ENCODE measurements at places on chromosomes 1 and 21. TPM values are rescaled to one million over a fixed set of nuclear protein-coding genes. Genes with fewer than 3 reads are reported as not detected.
A peak's percentile ranks its signal among the peaks of the same experiment; 100 is the strongest.

GRCh38 chr1:160047111-160047991 lies 15.6 kb upstream of the PIGM start:
- H3K27me3 ChIP-seq = no peaks in the 10 kb centered on the region
- no peaks in the 10 kb centered on the region for H3K4me1 ChIP-seq
- H3K4me3 ChIP-seq = no peak overlapping the region
- no peaks in the 10 kb centered on the region for H3K36me3 ChIP-seq
- no peak for DNase-seq
- H3K27ac ChIP-seq = no peak overlapping the region

DNA sequence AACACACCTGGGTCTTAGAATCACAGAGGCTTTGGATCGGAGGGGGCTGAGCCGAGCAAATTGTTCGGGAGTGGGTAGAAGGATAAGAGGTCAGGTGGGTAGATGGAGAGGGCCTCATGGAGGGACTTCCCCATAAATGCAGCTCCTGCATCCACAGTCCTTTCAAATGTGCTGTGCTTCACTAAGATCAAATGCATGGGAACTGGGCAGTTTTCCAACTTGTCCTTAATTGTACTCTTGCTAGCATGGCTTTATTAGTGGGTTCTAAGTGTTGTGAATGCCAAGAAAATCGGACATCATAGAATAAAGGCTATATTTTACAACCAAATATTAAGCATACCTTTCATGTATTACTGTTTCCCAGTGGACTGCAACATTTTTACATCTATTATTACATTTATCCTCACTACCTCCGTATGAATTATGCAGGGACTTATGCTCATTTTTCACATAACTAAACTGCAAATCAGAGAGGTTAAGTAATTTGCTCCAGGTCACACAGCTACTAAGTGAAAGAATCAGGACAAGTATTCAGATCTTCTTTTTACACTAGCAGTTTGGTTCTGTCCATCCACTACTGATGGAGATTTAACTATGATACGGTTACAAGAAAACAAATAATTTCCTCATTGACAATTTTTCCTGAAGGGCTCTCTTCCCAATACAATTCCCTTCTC lies 174.5 kb upstream of the RUNX1 start:
- no peaks in the 10 kb centered on the region for H3K27me3 ChIP-seq
- DNase-seq = no peak
- no peaks in the 10 kb centered on the region for H3K36me3 ChIP-seq
- H3K4me1 ChIP-seq = no peaks in the 10 kb centered on the region
- no peak overlapping the region for H3K27ac ChIP-seq
- H3K4me3 ChIP-seq = no peak overlapping the region

GRCh38 chr1:27102707-27103468 lies 52.0 kb downstream of the SLC9A1 start:
- H3K4me1 ChIP-seq = peaks cover 21% of the 10 kb centered on the region
- peak; percentile 68 for DNase-seq
- H3K27ac ChIP-seq = no peak overlapping the region

DNA sequence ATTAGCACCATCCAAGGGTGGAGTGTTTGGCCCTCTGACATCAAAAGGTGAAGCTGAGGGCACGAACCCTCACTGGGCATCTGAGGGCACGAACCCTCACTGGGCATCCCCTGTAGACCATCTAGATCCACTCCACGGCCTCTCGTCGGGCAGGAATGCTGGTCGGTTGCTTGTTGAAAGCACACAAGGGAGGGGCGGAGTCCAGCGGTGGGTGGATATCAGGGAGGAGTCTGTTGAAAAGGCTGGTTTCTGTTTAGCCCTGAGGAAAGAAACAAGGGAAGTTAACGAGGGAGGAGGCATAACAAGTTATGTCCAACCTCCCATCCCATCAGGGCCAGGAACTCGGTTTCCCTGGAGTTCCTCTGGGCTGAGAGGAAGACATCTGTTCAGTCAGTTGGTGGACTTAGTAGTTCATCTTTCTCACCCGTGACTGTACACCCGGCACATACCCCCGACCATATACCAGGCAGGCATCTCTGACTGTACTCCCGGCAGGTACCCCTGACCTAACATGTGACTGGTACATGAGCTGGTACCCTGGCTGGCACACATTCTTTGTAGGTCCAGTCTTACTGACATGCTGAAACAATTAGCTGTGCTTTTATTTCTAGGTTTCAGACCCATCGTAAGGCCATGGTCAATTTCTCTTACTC lies 32.1 kb upstream of the PDE9A start:
- peak; percentile 62 for DNase-seq
- no peak overlapping the region for H3K4me3 ChIP-seq
- no peaks in the 10 kb centered on the region for H3K36me3 ChIP-seq

DNA sequence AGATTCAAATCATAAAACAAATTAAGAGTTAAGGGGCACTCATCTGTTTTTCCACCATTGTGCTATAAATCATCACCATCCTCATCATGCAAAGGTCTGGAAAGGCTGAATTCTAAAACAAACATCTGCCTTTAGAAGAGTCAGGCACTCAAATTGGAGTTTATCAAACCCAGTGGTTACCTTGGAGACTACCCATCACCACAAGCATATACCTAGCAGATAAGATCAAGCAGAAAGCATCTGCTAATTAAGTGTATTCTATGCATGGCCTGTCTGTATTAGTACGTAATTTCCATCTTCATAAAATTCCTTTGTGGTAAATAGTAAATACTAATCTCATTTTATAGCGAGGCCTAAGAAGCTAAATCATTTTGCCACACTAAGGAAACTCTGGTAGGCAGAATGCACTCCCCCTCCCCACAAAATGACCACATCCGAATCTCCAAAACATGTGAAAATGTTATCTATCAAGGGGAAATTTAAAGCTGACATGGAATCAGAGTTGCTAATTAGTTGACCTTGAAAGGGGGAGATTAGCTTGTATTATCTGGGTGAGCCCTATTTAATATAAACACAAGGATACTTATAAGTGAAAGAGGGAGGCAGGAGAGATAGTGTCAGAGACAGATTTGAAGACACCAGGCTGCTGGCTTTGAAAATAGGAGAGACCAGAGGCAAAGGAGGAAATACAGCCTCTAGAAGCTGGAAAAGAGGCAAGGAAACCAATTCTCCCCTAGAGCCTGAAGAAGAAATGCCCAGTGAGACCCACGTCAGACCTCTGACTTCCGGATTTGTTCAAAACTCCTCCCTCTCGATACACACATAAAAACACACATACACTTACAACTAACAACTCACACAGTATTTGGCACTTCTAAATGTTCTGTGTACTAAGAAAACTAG lies 23.2 kb downstream of the ARID4B start:
- peak overlapping the region; percentile 47 for H3K27ac ChIP-seq
- DNase-seq = no peak

GRCh38 chr1:55825461-55825860 lies 610.3 kb upstream of the USP24 start:
- H3K4me3 ChIP-seq = no peak overlapping the region
- no peak for DNase-seq
- H3K4me1 ChIP-seq = peaks cover 13% of the 10 kb centered on the region
- H3K36me3 ChIP-seq = no peaks in the 10 kb centered on the region
- H3K27ac ChIP-seq = no peak overlapping the region

GRCh38 chr1:33524586-33524985 lies 52.1 kb downstream of the ZSCAN20 start:
- H3K36me3 ChIP-seq = no peaks in the 10 kb centered on the region
- H3K27me3 ChIP-seq = no peaks in the 10 kb centered on the region
- DNase-seq = no peak
- no peak overlapping the region for H3K27ac ChIP-seq
- H3K4me1 ChIP-seq = no peaks in the 10 kb centered on the region

GRCh38 chr1:52426371-52426770 lies 22.0 kb downstream of the PRPF38A start:
- H3K27me3 ChIP-seq = no peaks in the 10 kb centered on the region
- H3K36me3 ChIP-seq = peaks cover 14% of the 10 kb centered on the region
- no peak overlapping the region for H3K27ac ChIP-seq
- no peak for DNase-seq
- H3K4me3 ChIP-seq = no peak overlapping the region

- no peaks in the 10 kb centered on the region for H3K27me3 ChIP-seq
- no peak for DNase-seq
- H3K4me1 ChIP-seq = no peaks in the 10 kb centered on the region
- no peaks in the 10 kb centered on the region for H3K36me3 ChIP-seq
- no peak overlapping the region for H3K4me3 ChIP-seq
Measured at GRCh38 chr1:38570657-38570975, 289.0 kb downstream of the RRAGC start.

GRCh38 chr1:118473825-118474224 lies 288.8 kb upstream of the SPAG17 start:
- H3K4me1 ChIP-seq = no peaks in the 10 kb centered on the region
- no peak overlapping the region for H3K27ac ChIP-seq
- no peaks in the 10 kb centered on the region for H3K36me3 ChIP-seq
- H3K4me3 ChIP-seq = no peak overlapping the region
- H3K27me3 ChIP-seq = no peaks in the 10 kb centered on the region
- DNase-seq = no peak

GRCh38 chr1:149846042-149846441 lies 53.3 kb upstream of the BOLA1 start:
- H3K36me3 ChIP-seq = no peaks in the 10 kb centered on the region
- no peak overlapping the region for H3K27ac ChIP-seq
- H3K4me1 ChIP-seq = peaks cover 23% of the 10 kb centered on the region
- no peak overlapping the region for H3K4me3 ChIP-seq
- DNase-seq = no peak

DNA sequence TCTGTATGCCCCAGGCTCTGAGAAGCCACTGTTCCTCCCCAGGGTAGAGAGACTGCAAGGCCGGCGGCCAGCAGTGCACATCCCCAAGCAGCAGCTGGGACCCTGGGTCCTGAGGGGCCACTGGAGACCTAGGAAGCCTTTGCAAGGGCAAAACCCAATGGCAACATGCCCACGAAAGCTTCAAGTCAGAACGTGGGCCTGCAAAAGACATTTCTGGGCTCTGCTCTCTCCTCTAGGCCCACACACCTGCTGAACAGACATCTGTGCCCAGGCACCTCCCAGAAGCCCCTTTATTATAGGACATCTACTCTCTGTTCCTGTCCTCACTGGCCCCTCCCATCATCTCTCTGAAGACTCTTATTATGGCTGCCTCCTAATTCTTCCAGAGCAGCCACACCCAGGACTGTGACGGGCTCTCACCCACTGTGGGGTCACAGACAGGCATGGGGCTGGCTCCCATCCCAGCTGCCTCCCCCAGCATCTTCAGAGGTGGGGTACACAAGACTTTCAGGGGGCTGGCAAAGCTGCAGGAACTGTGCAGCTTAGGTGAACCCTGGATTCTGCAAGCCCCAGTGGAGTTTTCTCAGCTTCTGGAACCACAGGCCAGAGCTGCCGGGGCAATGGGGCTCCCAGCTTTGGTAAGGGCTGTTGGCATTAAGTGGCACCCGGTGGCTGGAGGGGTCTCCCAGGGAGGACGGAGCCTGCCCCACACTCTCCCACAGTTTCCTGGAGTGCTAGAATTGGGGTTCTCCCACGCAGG lies 12.6 kb downstream of the TRIM11 start:
- H3K27me3 ChIP-seq = no peaks in the 10 kb centered on the region
- no peak for DNase-seq
- H3K4me1 ChIP-seq = peaks cover 3% of the 10 kb centered on the region
- peaks cover 31% of the 10 kb centered on the region for H3K36me3 ChIP-seq

- no peak for DNase-seq
- H3K36me3 ChIP-seq = no peaks in the 10 kb centered on the region
- H3K27me3 ChIP-seq = no peaks in the 10 kb centered on the region
Measured at GRCh38 chr21:28380241-28380640, 612.4 kb downstream of the LTN1 start.

DNA sequence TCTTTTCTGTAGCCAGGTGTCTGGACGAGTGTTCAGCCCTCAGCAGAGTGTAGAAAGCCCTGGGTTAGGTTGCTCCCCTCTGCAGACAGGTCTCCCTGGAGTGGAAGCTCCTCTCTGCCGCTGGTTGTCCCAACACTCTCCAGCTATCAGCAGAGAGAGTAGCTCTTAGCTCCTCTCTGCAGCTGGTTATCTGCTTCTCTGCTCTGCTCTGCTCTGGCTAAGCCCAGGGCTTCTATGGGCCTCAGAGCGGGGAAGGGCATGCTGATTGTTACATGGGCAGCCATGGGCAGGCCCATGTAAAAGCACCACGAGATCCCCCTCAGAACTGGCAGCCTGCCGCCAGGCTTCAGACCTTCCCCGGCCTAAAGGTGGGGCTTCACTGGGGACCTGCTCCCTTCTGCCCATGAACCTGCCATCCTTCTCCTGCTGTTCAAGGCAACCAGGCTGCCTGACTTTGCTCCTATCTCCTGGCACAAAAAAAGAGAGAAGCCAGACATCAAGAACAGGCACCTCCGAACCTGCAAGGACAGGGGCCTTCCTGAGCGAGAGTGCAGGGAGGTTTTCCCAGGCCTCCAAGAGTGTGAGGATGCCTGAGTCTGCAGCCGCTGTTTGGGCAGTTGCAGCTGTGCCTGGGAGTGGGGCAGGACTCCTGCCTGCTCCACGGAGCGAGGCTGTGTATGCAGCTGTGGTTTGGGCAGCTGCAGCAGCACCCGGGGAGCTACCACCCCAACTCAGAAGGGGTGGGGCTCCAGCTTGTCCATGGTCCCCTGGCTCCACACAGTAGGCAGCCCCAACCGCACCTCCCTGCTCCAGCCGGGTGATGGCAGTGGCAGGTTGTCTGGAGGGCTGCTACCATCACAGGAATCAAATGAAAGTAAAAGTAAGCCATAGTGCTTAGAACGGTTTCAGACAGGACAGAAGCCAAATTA lies 973.7 kb downstream of the LTN1 start:
- no peaks in the 10 kb centered on the region for H3K4me1 ChIP-seq
- peak; percentile 10 for DNase-seq
- H3K27ac ChIP-seq = no peak overlapping the region
- no peak overlapping the region for H3K4me3 ChIP-seq

GRCh38 chr1:53031732-53032131 lies 30.3 kb upstream of the PODN start:
- no peak overlapping the region for H3K27ac ChIP-seq
- H3K27me3 ChIP-seq = no peaks in the 10 kb centered on the region

GRCh38 chr1:18384059-18384458 lies 96.7 kb upstream of the KLHDC7A start:
- H3K27me3 ChIP-seq = no peaks in the 10 kb centered on the region
- H3K36me3 ChIP-seq = no peaks in the 10 kb centered on the region
- no peaks in the 10 kb centered on the region for H3K4me1 ChIP-seq
- H3K27ac ChIP-seq = no peak overlapping the region

DNA sequence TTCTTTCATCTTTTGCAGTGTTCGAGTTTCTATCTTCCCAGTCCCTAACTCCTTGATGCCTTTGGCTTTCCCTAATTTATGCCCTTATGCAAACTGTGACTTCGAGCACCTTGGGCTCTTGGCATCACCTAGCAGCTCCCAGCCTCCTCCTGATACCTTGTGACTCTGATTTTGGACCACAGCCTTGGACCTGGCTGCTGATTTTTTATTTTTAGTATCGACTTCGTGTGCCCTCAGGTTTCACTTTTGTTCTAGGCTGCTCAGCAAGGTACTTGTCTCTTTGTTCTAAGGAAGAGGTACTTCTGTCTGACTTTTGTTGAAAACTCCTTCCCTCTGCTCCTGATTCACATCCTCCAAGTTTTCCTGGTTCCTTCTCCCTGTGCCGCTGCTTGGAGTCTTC lies 69.6 kb upstream of the KCNK1 start:
- peak; percentile 49 for DNase-seq
- no peak overlapping the region for H3K4me3 ChIP-seq
- no peaks in the 10 kb centered on the region for H3K4me1 ChIP-seq
- H3K36me3 ChIP-seq = no peaks in the 10 kb centered on the region
- H3K27ac ChIP-seq = no peak overlapping the region

Gene NBPF20
- total RNA-seq = 4.5 TPM

Gene SPRR3
- total RNA-seq = not detected

Gene ATP6V1G3
- total RNA-seq = not detected

Gene AKNAD1
- 6.2 TPM for total RNA-seq

Gene ASB17
- not detected for total RNA-seq
